ENCODE measurements at places on chromosomes 7 and 10. TPM values are rescaled to one million over a fixed set of nuclear protein-coding genes. Genes with fewer than 3 reads are reported as not detected.

- H3K4me1 ChIP-seq: peaks cover 36% of the 10 kb centered on the region
- H3K4me3 ChIP-seq: peak overlapping the region; percentile 61
- no peak for DNase-seq
- peaks cover 33% of the 10 kb centered on the region for H3K36me3 ChIP-seq
- H3K27me3 ChIP-seq: no peaks in the 10 kb centered on the region
- H3K27ac ChIP-seq: peak overlapping the region; percentile 99
Measured at GRCh38 chr7:26198781-26199169, 1.8 kb downstream of the HNRNPA2B1 start.

DNA sequence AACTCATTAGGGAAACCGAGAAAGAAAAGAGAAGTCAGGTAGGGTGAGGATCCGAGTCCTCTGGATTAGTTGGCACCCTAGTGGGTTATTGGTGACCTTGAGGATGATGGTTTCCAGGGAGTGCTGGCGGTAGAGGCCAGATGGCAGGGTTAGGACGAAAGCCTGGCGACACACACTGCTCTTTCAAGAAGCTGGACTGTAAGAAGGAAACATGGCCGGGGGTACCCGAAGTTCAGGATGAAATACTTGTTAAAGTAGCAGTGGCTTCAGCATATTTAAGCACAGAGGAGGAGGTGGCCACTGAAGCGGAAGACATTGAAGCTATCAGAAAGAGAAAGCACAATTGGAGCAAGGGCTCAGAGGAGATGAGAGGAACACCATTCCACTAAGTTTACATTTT lies 224.6 kb downstream of the RELN start:
- H3K36me3 ChIP-seq: no peaks in the 10 kb centered on the region
- H3K4me3 ChIP-seq: no peak overlapping the region
- H3K27me3 ChIP-seq: no peaks in the 10 kb centered on the region
- DNase-seq: no peak

- no peak for DNase-seq
- H3K27me3 ChIP-seq: no peaks in the 10 kb centered on the region
- no peaks in the 10 kb centered on the region for H3K36me3 ChIP-seq
- H3K4me3 ChIP-seq: no peak overlapping the region
Measured at GRCh38 chr7:154409703-154410311, 357.6 kb downstream of the DPP6 start.

DNA sequence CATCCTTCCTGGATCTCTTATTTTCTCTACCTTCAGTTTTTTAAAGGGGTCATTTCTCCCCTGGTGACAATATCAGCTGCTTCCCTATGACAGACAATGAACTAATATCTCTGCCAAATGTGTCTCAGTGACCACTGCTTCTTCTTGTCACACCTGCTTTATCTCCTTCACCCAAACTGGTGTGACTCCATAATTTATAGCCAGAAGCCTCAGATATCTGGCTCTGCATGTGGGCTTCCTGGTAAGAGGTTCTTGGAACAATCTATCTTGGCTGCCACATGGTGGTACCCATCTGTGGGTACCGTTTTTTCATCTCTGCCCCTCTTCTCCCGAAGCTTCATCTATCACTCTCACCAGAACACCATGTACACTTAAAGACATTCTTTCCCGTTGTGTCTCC lies 37.0 kb downstream of the CPVL start:
- H3K36me3 ChIP-seq: no peaks in the 10 kb centered on the region
- no peak for DNase-seq
- no peaks in the 10 kb centered on the region for H3K27me3 ChIP-seq

DNA sequence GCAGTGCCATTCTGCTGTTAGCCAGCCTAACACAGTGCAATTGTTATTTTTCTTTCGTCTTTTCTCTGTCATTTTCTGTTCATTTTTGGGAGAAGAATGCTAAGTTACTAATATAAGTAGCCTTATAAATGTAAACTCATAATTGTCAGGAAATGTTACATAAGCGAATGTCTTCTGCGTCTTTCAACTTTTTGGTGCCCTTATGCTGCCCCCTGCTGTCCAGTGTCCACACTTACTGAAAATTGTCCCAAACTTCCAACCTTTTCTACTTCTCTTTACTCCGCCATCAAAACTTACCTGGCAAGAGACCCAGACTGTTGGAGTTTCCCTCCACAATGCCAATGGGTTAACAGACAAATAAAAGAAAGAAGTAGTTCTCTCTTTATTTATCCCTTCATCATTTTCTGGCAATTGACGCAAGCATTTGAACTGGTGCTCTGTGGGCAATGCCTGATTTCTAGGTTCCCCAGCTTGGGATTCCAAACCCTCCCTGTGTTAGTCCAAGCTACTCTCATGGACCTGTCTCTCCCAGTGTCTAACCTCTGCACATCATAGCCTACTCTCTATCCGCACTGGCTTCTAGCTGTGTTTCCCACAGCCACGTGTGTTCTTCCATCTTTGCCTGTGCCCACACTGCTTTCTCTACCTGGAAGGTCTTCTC lies 21.0 kb upstream of the EPC1 start:
- DNase-seq: peak; percentile 62
- H3K36me3 ChIP-seq: no peaks in the 10 kb centered on the region
- no peaks in the 10 kb centered on the region for H3K27me3 ChIP-seq
- H3K4me1 ChIP-seq: peaks cover 7% of the 10 kb centered on the region
- no peak overlapping the region for H3K27ac ChIP-seq

OR2A42 gene
- total RNA-seq: 0.49 TPM

DNA sequence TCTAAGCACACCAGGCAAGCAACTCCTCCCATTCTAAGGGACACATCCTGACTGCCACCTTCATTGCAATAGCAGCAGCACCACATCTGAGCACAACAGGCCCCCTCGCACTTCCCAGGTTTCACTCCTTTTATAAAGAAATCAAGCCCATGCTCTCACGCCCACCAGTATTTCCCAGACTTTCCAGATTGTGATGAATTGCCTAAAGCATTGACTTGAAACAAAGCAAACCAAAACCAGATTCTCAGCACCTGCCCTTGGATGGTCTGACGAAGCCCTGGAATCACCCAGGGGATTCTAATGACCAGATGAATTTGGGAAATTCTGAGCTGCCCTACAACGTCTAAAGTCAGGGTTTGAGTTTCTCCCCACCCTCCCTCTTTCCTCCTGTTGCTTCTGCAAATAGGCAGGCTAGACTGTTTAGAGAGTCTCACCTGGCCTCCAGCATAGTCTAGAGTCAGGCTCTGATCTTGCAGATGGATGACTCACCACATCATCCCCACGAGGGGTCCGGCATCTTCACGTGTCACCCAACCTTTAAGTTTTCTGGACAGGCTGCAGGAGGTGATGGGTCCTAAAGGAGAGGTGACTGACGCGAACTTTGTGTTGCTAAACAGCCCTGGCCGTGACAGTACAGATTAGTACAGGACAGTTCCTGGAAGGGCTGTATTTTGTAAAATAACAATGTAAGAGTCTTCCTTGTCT lies 198.0 kb downstream of the SKIDA1 start:
- H3K4me3 ChIP-seq: no peak overlapping the region
- no peaks in the 10 kb centered on the region for H3K27me3 ChIP-seq
- no peak overlapping the region for H3K27ac ChIP-seq
- no peaks in the 10 kb centered on the region for H3K36me3 ChIP-seq
- peaks cover 23% of the 10 kb centered on the region for H3K4me1 ChIP-seq
